ENCODE measurements at places on chromosomes 6 and 20.

DNA sequence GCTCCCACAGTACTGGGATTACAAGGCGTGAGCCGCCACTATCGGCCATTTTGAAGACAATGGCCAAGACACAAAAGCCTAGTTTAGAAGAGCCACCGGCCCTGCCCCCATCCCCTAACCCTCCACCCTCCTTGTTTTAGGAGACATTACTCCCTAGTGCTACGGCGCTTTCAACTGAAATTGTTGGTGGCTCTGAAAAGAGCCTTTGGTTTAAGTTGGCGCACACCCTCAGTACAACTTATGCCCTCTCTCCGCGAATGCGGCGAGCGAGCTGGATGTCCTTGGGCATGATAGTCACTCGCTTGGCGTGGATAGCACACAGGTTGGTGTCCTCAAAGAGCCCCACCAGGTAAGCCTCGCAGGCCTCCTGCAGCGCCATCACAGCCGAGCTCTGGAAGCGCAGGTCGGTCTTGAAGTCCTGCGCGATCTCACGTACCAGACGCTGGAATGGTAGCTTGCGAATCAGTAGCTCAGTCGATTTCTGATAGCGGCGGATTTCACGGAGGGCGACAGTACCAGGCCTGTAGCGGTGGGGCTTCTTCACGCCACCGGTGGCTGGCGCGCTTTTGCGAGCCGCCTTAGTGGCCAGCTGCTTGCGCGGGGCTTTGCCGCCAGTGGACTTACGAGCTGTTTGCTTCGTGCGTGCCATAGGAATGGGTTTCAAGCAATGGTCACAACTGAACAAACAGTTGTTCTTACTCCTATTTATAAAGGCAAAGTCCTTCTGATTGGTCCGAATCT, 114.9 kb upstream of the BTN3A2 start:
- peak; percentile 83 for DNase-seq

- DNase-seq: peak; percentile 12
These were observed 9.9 kb upstream of the ULBP3 start for GRCh38 chr6:150078788-150079187.

DNA sequence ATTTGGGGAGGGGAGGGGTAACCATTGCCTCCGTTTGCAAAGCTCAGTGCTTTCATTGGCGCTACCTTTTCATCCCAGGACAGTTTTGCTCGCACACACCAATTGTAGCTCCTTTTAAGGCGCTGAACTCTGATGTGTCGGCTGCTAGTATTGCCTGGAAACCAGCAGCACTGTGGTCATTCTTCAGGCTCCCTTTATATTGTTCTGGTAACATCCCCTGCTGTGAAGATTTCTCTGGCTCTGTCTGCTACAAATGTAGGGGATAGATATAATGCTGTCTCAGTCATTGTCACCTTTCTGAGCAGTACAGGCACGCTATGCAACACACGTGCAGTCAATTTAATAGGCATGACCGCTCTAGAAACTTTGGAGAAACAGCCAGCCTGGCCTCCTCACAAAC, 172.9 kb upstream of the SASH1 start:
- no peak for DNase-seq

GRCh38 chr6:151014404-151015100, 149.1 kb downstream of the MTHFD1L start:
- DNase-seq: peak; percentile 87

DNA sequence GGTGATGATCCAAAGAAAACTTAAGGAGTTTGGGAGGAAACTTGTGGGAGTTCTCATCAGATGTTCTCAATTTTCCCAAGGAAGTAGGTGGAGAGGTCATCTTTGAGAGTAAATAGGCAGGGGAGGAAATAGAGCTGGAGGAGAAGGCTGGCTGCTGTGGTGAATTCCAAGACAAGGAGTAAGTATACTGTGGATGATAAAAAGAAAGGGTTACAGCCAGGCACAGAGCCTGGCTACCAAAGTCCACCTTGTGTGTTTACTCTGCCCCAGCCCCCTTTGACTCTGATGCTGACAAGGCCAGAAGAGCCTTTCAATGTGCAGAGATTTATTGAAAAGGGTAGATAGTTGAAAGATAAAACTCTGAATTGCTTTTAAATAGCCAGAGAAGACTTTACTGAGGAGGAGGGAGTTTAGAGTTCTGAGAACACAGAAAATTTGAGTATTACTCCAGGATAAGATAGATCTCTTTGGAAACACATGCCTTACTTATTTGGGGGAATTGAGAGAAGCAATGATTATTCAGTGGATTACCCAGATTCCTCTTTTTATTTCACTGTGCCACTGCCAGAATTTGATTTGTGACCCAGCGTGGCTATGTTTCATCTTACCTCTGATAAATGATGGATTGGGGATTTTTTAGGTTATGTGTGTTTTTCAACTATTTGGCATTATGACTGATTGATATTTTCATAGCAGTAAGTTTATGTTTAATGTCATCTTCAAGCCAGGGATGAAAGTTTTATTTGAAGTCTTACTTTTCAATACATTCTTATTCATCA, 182.6 kb upstream of the JAG1 start:
- DNase-seq: no peak

DNA sequence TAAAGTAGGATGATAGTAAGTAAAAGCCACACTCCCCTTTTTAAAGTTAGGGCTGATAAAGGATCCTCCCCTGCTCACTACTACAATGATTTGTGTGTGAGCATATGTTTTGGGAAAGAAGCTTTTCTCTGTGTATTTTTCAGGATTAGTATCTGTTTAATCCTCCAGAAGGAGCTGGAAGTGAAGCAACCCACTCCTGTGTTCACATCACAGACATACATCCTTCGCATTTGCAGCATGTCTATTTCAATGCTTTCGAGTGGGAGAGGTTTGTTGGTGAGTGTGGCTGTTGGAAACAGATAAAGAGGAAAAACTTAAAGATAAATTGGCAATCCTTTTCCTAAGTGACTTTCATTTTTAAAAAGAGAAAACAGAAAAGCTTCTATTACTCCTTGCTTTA, 31.6 kb upstream of the RGS17 start:
- DNase-seq: peak; percentile 14

GRCh38 chr20:39880890-39881289, 808.1 kb downstream of the MAFB start:
- peak; percentile 47 for DNase-seq

- peak; percentile 32 for DNase-seq
These were observed 357.2 kb downstream of the CENPW start for GRCh38 chr6:126696921-126697693.

DNA sequence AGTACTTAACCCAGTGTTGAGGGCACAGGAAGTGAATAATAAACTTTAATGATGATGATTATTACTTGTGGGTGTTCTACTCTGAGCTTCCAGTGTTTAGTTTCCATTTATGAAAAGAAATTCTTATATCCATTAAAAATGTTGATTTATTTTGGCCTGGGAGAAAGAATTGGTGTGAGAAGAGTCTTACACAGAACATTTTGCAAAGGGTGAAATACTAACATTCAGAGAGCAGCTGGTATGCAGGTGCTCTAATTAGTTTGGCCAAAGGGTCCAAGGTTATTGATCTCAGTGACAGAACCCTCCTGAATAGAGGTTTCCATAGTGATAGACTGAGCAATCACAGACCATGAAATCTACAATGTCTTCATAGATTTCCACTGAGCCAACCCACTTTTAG, 4.4 kb downstream of the OSER1 start:
- no peak for DNase-seq

DNA sequence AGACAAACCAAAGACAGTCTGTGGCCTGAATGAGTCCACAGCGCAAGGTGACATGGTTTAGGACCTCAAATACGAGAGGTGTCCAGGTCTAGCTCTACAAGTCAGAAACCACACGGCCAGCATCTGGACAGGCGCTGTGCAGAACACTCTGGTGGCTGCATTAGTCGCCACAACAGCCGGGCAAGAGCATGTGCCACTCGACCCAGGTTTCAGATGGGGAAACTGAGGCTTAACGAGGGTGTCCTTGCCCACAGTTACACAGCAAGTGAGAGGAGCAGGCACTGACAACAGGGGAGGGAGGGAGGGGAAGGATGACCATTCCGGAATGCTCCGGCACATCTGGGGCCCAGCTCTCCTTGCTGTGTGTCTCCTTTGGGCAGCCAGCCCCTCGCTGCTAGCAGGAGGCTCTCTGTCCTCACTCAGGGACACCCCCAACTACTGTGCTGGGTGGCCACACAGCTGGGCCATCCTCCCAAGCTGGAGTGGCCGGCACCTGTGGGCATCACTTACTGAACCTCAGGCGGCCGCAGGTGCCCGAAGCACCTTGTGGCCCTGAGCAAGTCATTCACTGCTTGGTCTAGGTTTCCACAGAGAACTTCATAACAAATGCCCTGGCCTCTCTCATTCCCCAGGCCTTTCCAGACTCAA, 6.6 kb downstream of the DLL1 start:
- no peak for DNase-seq

GRCh38 chr20:2237059-2237458, 58.7 kb upstream of the TGM3 start:
- peak; percentile 65 for DNase-seq

- DNase-seq: no peak
These were observed 23.1 kb downstream of the OTOR start for GRCh38 chr20:16771213-16771612.

DNA sequence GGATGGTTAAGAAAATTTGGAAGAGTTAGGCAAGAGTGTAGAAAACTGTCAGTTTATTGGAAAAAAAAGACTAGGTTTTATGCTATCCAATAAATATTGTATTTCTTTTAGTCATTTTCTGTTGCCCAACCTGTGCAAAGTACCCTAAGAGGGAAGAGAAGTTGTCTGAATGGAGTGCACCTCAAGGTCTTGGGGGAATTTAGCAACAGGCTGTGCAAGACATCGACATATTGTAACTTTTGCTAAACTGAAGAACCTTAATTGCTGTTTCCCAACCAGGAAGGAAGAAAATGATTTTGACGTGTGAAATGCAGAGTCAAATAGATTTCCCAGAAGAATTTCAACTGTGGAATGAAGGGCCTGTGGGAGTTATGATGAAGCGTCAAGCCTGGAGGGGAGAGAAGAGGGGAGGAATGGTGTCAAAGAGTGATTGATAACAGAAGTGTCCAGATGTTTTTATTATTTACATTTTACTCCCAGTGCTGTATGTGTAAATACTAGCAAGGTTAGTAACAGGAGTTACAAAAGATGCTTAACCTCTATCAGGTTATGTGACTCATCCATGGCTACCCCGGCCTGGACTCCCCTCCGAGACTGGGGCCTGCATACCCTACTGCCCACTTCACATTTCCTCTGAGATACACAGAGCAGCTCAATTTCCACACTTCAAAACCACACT, 246.8 kb downstream of the MYLK4 start:
- peak; percentile 93 for DNase-seq

DNA sequence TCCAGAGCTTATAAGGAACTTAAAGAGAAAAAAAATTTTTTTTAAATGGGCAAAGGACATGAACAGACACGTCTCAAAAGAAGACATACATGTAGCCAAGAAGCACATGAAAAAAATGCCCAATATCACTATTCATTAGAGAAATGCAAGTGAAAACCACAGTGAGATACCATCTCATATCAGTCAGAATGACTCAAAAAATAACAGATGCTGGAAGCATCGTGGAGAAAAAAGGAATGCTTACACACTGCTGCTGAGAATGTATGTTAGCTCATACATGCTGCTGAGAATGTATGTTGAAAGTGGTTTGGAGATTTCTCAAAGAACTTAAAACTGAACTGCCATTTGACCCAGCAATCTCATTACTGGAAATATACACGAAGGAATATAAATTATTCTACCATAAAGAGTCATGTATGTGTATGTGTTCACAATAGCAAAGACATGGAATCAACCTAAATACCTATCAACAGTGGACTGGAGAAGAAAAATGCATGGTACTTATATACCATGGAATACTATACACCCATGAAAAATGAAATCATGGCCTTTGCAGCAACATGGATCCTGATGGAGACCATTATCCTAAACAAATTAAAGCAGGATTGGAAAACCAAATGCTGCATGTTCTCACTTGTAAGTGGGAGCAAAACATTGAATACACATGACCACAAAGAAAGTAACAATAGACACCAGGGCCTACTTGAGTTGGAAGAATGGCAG, 5.2 kb downstream of the OR11A1 start:
- peak; percentile 2 for DNase-seq

- DNase-seq: no peak
These were observed 59.5 kb downstream of the CTCFL start for GRCh38 chr20:57465486-57465885.

- peak; percentile 27 for DNase-seq
These were observed 18.8 kb downstream of the SAMHD1 start for GRCh38 chr20:36932476-36933426.

GRCh38 chr6:124131779-124132178, 328.1 kb downstream of the NKAIN2 start:
- peak; percentile 20 for DNase-seq

GRCh38 chr20:4689220-4689619, 32.5 kb upstream of the PRND start:
- DNase-seq: no peak

DNA sequence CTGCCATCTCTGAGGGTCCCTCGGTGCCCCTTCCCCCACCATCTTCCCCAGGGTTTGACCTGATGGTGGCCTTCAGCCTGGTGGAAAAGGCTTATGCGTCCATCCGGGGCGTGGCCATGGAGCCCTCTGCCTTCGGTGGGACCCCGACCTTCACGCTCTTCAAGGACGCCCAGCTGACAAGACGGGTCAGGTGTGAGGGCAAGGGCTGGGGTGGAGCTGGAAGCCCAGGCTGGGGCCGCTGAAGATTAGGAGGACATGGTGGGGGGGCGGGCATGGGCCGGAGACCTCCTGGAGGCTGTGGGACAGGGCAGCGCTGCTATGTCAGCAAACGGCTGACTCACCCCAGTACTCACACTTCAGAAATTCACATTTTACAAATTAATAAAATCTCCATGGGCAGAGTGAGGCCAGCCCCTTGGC, 23.5 kb downstream of the COL20A1 start:
- no peak for DNase-seq

DNA sequence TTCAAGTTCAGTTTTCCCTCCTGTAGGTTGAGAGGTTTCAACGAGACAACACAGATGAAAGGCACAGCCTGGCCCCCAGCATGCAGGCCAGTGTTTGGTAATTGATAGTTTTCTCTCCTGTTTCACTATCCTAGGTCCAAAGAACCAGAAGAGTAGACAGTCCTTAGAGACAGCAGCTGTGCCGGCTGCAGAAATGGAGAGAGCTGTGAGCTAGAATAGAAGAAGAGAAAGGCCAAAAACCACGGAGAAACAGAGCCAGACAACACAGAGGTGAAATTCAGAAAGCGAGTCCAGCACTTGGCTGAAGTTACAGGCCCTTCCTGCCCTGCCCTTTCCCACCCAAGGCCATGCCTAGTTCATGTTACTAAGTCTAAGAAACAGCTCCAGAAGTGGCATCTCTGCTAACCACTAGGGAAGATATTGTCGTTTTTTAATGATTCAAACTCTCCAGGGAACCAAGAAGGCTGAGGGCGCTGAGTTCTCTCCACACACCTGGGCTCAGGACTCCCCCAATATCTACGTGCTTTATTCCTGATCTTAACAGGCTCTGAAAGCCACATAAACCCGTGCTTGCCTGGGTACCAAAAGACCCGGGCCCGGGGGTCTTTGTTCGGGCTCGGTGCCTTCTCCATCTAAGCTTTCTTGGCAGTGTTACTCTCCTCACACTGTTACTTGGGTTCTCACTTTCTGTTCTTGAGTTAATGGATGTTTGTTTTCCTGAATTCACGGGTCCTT, 16.5 kb upstream of the RBPJL start:
- no peak for DNase-seq

- no peak for DNase-seq
These were observed 137.8 kb downstream of the CEBPB start for GRCh38 chr20:50328222-50328979.

GRCh38 chr6:548091-548490, 108.8 kb downstream of the HUS1B start:
- DNase-seq: no peak
